ENCODE measurements at places on chromosomes 7 and 10. TPM values are rescaled to one million over a fixed set of nuclear protein-coding genes. Genes with fewer than 3 reads are reported as not detected.

GRCh38 chr10:6689036-6689435 lies 109.0 kb upstream of the PRKCQ start:
- DNase-seq: no peak

DNA sequence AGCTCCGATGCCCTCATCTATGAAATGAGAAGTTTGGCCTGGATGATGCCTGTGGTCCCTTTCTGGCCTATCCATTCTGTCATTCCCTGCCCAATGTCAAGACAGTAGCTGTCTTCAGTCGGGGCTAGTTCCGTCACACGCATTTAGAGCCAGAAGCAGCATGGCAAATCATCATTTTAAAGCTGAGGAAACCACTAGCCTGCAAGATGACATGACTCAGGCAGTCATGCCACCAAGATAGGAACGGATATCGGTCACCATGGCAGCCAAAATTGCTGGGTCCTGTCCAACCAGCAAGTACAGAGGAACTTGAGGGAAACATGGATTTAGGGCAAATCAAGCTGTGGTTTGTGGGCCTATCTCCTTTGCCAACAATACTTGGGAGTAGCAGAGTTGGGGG lies 64.5 kb upstream of the MRLN start:
- DNase-seq: no peak

DNA sequence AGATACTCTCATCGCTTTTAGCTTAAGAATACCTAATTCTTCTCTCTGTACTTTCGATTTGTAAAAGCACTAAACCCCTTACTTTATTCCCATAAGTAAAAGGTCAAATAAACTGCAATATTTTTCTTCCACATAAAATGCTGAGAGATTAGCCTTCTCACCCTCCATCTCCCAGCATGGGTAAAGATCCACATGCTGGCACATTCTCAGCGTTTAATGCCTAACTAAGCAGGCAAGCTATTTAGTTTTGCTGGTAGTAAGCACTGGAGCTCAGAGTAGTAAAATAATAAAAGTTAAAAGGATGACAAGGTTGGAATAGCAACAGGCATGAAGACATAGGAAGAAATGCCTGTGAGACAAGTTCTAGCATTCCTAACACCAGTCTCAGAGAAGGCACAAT lies 65.9 kb upstream of the NEBL start:
- DNase-seq: no peak

GRCh38 chr7:148696787-148697186 lies 1.9 kb upstream of the CUL1 start:
- no peak for DNase-seq

DNA sequence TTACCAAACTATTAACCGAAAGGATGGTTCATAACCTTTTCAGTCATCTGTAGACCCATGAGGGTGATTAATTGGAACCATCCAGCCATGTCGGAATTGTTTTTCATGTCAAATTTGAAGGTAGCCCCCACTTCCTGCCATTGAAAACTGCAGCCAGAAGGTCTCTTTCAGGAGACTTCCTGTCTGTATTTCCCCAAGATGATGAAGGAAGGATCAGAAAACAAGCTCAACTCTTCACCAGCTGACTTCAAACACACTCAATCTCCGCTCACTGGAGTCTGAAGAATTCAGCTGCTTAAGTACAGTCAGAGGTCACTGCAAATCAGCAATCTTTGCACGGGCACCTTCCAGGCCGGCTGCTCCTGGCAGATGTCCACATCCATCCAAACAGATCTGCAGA lies 291.7 kb upstream of the NPVF start:
- no peak for DNase-seq

GRCh38 chr10:26829810-26830515 lies 30.8 kb downstream of the ABI1 start:
- no peak for DNase-seq

DNA sequence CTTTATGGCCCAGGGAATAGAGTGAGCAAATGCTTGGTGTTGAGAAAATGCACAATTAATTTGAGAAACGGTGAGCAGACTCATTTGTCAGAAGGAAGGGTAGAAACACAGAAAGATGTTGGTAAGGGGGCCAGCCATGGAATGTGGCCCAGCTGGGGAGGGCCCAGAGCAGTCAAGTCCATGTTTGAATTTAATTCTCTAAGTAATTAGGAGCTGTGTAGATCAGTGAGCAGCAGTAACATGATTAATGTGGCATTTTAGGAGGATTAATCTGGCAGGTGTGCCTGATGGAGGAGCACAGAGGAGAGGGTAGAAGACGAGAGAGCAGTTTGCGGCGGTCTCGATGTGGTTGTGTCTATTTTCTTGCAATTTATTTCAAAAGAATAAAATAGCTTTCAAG lies 218.7 kb downstream of the FRMD4A start:
- no peak for DNase-seq

GRCh38 chr7:7369134-7369533 lies 166.5 kb downstream of the COL28A1 start:
- no peak for DNase-seq

DNA sequence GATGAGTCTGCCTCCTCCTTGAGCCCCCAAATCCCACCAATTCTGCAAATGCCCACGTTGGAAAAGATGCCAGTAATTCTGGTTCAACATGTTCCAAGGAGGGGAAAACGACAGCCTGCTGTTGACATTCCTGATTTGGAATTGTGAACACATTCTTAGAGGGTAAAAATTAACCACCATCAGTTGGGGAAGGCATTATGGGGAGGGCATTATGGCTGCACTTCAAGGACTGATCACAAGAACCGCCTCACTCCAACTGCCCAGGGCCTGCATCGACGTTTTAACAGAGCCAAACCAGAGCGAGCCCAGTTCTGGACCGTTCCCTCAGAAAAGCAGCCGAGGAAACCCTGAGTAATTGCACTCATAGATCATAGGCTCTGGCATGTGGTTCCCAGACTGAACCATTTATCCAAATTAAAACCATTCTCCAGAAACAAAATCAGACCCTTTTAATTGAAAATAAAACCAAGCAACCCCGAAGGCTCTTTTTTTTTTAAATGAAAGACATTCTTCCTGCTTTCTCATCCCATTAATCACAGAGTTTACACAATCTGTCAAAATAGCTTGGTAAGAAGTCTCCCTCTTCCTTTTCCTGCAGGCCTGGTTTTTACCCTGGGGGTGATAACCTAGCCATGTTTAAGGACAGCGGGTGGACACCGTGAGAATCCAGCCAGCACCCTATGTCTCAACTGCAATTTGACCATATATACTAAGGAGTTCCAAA lies 8.0 kb downstream of the TNS3 start:
- DNase-seq: no peak

DNA sequence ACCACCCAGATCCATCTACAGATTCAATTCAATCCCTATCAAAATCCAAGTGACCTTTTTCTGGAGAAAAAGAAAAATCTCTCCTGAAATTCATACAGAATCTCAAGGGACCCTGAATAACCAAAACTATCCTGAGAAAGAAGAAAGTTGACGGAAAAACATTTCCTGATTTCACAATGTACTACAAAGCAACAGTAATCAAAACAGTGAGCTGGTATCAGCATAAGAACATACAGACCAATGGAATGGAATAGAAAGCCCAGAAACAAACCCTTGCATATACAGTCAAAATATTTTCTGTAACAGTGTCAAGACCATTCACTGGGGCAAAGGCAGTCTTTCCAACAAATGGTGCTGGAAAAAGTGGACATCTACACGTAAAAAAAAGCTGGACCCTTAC lies 89.9 kb downstream of the JMJD1C start:
- DNase-seq: no peak

DNA sequence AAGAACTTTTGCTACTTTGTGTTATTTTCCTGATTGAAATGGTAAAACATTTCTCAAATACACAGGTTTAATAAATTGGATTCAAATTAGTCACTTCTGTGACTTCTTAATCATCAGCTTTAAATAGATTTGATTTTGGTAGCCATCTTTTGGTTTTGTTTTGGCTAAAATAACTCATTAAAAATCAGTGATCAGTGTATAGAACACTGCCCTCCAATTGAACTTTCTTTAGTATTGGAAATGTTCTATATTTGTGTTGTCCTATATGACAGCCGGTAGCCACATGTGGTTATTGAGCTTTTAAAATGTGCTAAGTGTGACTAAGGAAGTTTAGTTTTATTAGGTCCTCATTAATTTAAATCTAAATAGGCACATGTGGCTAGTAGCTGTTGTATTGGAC lies 50.4 kb downstream of the GLCCI1 start:
- no peak for DNase-seq

DNA sequence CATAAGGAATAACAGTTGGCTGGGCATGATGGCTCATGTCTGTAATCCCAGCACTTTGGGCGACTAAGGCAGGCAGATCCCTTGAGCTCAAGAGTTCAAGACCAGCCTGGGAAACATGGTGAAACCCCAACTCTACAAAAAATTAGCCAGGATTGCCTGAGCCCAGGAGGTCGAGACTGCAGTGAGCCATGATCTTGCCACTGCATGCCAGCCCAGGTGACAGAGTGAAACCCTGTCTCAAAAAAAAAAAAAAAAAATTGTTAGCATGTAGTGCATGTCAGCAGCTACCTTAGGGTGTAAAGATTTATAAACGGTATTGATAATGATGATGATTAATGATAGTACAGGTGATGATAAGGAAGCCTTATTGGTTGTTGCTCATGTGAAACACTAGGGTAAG lies 331.2 kb upstream of the FZD1 start:
- DNase-seq: no peak

DNA sequence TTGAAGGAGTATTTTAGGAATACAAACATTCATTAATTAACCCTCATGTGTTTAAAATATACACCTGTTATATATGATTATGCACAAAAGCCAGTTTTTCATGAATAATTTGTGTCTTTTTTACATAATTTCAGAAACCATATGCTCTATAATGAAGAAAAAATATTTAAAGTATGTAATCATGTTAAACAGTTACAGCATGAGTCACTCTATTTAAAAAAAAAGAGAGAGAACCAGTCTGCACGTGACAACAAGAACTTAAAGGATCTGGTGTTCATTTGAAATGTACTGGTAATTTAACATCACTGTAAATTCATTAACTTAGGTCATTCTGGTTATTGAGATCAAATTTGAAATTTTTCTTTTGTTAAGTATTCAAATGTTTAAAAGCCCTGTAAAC lies 228.5 kb downstream of the CACNB2 start:
- DNase-seq: no peak

DNA sequence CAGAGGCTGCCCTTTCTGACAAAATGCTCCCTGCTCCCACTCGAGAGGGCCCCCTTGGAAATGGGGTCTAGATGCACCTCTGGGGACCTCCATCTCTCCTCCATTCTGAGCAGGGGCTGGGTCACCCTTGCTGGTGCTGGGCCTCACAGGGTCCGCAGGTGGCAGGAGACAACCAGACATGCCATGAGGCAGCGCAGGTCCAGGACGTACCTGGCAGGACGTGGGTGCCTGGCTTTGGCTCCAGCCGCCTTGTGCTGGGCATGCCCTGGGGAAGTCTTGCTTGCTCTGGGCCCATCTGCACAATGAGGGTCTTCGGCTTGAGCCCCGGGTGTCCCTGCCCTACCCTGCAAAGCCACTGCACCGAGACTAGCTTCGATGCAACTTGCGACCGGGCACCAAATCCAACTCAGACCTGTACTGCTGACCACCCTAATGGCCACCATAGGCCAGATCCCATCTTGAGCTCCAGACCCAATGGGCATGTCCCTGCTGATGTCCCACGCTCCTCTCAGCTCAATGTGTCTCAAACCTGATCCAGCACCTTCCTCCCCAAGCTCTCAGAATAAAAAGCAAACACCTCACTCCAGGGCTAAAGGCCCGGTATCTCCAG lies 107.0 kb downstream of the FAM53B start:
- DNase-seq: no peak

DNA sequence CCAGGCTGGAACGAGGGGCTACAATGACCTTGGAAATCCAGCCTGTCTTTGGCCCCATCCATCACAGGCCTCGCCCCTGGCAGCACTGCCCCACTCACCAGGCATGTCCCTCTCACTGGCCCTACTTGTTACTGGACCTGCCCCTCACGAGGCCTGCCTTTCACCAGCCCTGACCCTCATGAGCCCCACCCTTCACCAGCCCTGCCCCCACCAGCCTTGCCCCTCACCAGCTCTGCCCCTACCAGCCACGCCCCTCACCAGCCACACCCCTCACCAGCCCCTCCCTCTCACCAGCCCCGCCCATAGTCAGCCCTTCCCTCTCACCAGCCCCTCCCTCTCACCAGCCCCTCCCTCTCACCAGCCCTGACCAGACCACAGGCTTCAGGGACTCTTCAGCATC lies 57.8 kb downstream of the COL26A1 start:
- no peak for DNase-seq

DNA sequence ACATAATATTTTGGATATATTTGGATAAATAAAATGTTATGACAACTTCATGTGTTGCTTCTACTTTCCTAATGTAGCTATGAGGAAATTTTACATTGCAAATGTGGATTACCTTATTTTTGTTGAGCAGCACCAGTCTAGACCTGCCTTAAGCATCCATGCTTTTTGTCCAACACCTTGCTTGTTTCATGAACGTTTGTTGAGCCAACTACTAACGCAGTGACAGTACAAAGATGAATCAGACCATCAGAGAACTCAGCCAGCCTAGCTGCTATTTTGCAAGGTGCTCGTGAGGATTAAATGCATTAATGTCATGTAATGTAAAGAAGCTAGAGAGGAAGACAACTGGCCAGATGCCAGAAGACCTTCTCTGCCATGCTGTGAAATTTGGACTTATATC lies 1.1 kb upstream of the ZC3HAV1L start:
- DNase-seq: no peak

GRCh38 chr10:792792-793100 lies 103.3 kb upstream of the DIP2C start:
- no peak for DNase-seq

DNA sequence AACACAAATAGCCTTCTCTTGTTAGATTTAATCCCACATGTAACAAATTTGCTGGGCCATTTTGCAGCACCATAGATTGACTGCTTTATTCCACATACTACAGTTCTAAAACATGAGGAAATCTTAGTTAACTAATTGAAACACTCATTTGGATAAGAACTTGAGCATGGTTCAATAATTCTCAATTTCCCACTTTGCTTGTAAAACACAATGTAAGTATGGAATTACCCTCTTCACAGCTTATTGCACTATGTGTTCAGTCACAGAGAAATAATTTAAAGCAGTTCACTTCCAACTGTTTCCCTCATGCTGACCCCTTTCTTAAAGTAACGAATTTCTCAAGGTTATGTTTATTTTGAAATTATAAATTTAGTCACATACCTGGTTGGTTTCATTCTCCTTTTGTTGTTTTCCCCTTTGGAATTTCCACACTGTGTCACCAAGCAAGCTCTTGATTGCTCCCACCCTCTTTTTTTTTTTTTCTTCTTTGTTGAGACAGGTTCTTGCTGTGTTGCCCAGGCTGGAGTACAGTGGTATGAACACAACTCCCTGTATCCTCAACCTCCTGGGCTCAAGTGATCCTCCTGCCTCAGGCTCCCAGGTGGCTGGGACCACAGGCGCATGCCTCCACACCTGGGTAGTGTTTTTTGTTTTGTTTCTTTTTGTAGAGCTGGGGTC lies 425.4 kb downstream of the EXOC4 start:
- DNase-seq: no peak

POM121C gene
- 38.5 TPM for total RNA-seq

GIMAP2 gene
- total RNA-seq: 33.0 TPM

PARD3 gene
- total RNA-seq: 38.5 TPM

ZNF775 gene
- 4.4 TPM for total RNA-seq

STAG3 gene
- 2.3 TPM for total RNA-seq

GIMAP5 gene
- 41.8 TPM for total RNA-seq

TSPAN12 gene
- total RNA-seq: 51.8 TPM

GPNMB gene
- 322 TPM for total RNA-seq

LDB3 gene
- total RNA-seq: 2.5 TPM

IQCE gene
- total RNA-seq: 22.2 TPM

TFAM gene
- 28.3 TPM for total RNA-seq

Data from upper lobe of right lung (tissue), 1 donor.